Fibroblast of gingiva (primary cell): ENCODE measurements at places on chromosomes 12 and 14.
A peak's percentile ranks its signal among the peaks of the same experiment; 100 is the strongest.

GRCh38 chr14:91980157-91980556 is 32.7 kb upstream of the FBLN5 start:
- peak; percentile 74 for DNase-seq

DNA sequence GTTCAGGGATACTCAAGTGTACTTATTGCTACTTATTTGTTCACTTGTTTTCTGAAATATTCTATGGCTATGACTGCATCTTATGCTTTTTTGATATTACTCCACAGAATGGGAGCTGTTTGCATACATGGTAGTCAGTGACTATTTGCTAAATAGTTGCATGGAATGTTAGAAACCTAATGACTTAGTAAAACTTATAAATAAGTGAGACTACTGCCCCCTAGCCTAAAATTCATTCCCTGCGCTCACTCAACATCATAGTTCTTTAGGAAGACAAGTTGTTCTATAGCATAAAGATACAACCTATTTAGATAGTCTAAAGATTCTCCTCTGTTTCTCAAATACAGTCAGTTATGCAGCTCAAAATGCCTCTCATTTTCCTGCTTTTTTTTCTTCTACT is 305.5 kb downstream of the CEP128 start:
- peak; percentile 52 for DNase-seq

GRCh38 chr14:95432144-95433093 is 84.0 kb downstream of the SYNE3 start:
- no peak for DNase-seq

DNA sequence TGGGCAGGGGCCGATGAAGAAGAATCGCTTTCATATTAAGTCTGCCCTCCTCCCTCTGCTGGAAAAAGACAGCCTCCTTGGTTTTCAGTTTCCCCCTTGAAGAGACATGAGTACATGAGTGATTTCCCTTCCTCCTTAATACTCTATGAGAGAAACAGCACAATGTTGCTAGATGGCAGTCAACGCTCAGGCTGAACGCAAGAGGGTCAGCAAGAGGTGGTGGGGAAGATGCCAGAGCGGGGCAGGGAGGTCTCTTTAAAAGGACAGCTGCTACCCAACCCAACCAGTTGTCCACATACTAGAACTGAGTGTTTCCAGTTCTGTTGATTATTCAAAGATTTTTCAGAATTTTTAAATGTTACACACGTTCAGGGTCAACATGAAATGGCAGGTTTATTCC is 22.8 kb downstream of the CRACR2A start:
- DNase-seq, result no peak

DNA sequence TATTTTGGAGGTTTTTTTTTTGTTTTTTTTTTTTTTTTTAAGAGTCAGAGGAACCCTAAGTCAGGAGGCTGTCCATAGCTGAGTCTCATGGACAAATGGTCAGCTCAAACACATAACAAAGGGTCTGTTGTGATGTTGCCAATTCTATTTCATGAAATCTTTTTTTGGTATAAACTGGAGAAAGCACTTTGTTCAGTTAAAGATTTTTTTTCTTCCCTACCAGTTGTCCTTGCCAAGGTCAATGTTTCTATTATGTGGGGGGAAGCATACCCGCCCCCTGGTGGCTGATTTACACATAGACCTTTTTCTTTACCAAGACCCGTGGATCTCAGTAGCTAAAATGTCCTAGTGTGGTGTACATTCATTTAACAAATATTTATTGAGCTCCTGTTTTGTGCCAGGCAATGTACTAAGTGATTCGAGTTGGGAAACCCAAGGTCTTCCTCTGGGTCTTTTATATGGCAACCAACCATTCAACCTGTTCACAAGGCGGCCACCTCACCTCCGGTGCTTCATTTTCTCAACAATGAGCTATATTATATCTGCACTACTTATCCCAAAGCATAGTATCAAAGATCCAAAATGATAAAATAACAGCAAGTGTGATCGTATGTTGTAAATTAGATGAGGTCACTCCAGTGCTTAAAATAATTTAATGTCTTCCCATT is 214.5 kb downstream of the PAH start:
- peak; percentile 33 for DNase-seq

GRCh38 chr12:6090803-6091202 is 33.7 kb downstream of the VWF start:
- DNase-seq, result peak; percentile 66

DNA sequence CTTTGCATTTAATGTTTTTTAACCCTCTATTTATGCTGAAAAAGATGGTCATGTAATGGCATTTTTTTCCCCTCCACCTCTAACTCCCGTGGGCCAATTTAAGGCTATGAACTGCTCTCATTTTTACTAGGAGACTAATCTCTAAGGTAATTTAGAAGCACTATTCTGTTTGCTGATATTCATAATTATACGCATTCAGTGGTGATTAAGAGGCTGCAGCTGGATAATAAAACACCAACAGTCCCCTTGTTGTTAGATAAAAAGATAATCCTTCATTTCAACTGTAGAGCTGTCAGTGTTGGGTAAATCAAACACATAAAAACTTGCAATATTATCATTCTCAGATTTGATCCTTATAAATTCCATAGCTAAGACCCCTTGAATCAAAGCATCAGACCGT is 8.9 kb downstream of the MYO1H start:
- DNase-seq, result no peak

- peak; percentile 20 for DNase-seq
Observed at GRCh38 chr14:67815573-67816225, 691 bp downstream of the ZFYVE26 start.

GRCh38 chr14:74841230-74842207 is 34.4 kb downstream of the PROX2 start:
- no peak for DNase-seq

- no peak for DNase-seq
Observed at GRCh38 chr12:88408823-88409222, 171.4 kb downstream of the KITLG start.

GRCh38 chr14:57502586-57503254 is 9.1 kb upstream of the CCDC198 start:
- DNase-seq, result no peak

DNA sequence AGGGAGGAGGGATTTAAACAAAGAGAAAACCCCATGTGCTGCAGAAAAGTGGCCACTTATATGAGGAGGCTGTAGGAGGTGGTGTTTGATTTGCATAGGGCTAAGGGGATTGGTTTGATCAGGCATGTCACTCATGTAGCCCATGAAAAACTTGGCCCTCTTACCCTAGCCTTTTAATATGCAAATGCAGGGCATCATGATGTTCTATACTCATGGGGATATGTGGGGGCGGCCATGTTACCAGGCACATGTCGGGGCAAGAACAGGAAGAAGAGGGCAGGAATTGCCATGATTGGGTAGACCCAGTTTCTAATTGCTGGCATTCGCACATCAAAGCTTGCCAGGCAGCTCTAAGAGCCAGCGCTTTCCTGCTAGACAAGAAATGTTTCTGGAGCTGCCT is 28.8 kb downstream of the KLRK1 start:
- no peak for DNase-seq

- DNase-seq, result no peak
Observed at GRCh38 chr12:56601503-56601902, 28.6 kb downstream of the BAZ2A start.

GRCh38 chr14:73526036-73526984 is 10.6 kb upstream of the ACOT1 start:
- peak; percentile 26 for DNase-seq

- DNase-seq, result no peak
Observed at GRCh38 chr12:99267038-99267437, 380.5 kb upstream of the GARIN6 start.

GRCh38 chr14:64968167-64968566 is 4.0 kb downstream of the RAB15 start:
- DNase-seq, result no peak

GRCh38 chr14:59849411-59850130 is 21.0 kb downstream of the RTN1 start:
- DNase-seq, result no peak

- no peak for DNase-seq
Observed at GRCh38 chr14:102629011-102629444, 36.6 kb downstream of the RCOR1 start.

- DNase-seq, result no peak
Observed at GRCh38 chr12:115571027-115571426, 706.5 kb downstream of the MED13L start.

GRCh38 chr12:12880537-12880936 is 10.8 kb upstream of the GPRC5A start:
- no peak for DNase-seq

GRCh38 chr12:130762319-130762675 is 46.2 kb upstream of the RIMBP2 start:
- DNase-seq, result no peak

GRCh38 chr14:97380539-97380941 is 583.4 kb downstream of the VRK1 start:
- DNase-seq, result no peak

DNA sequence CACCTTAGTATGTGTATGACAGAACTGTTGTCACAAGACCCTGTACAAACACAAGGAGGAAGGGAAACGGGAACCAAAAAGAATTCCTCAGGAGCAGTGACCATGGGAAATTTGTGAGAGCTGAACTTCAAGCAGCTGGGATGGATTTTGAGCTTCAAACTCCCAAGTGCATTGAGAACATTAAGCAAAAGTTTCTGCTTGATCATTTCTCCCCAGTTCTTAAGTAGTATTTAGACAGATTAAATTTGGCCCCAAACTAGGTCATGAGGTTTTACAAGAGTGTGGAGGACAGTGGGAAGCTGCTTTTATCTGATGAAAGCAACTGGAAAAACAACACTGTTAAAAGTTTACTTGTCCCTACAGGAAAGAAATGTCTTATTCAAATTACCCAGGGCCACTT is 206.0 kb upstream of the DCN start:
- peak; percentile 19 for DNase-seq

GRCh38 chr12:125092108-125092871 is 27.1 kb downstream of the AACS start:
- DNase-seq, result no peak

DNA sequence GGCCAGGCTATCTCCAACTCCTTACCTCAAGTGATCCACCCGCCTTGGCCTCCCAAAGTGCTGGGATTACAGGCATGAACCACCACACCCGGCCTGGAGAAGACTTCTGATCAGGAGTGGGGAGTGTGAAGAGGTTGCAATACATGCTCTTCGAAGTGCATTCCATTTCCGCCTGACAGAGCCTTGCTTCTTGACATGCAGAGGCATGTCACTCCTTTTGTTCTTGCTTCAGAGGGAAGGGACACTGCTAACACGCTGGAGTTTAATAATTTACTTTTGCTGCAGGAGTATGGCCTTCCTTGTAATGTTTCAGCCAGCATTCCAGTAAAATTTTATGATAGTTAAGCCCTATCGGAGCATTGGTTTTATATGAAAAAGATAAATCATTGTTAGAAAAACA is 74.9 kb downstream of the SLC25A47 start:
- no peak for DNase-seq

DNA sequence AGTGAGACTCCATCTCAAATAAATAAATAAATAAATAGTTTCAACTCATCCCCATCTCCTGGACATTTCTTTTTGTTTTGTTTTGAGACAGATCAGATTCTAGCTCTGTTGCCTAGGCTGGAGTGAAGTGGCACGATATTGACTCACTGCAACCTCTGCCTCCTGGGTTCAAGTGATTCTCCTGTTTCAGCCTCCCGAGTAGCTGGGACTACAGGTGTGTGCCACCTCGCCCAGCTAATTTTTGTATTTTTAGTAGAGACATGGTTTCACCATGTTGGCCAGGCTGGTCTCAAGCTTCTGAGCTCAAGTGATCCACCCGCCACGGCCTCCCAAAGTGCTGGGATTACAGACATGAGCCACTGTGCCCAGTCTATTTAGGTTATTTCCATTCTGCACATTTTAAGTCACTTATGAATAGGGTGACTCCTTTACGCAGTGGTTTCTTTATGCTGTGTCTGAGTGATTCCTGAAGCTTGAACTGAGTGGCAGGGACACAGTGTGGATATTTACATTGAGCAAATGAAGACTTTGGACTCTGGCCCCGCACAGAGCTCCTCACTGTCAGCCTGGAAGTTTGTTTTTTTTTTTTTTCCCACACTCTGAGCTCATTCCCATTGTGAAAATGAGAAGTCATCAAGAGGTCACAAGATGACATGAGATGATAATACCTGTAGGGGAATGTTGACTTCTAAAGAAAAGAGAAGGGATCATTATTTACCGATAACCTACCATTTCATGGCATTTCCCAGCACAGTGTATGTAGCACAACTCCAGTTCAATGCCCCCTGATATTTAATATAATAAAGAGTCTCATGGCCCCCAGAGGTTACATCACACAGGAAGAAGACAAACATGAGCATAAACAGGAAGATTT is 72.6 kb downstream of the TBX3 start:
- DNase-seq, result no peak

DNA sequence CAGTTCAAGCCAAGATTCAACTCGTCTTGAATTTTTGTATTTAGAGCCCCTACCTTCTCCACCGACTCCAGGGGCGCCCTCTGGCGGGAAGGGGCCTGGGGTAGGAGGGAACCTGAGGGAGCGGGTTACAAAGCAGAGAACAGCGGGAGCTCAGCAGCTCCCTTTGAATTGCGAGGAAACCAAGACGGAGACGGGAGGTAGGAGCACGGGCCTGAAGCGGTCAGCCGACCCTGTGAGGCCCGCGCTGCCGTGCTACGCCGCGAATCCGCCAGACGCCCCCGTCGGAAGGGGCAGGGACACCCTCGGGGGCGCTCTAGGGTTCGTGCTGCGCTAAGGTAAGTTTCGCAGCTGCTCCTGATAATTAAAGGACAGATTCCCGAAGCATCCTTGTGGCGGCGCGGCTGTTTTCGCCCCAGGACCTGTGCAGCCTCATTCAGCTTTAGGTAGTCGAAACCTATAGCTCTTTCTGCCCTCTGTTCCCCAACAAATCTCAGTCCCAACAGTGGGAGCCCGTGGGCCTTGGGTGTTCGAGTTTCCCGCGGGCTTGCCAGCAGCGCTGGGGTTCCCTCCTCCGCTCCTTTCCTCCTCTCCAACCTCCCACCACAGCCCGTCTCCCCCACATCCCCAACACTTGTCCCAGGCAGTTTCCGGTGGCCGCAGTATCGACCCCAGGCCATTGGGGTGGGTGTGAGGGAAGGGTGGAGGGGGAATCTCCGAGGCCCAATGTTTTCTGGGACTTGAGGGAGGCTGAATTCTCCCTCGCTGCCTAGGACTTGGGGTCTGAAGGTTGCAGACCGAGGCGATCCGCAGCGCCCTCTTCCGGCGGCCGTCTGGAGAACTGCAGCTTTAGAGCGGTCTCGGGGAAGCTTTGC is 5.1 kb upstream of the NKX2-1 start:
- no peak for DNase-seq

DNA sequence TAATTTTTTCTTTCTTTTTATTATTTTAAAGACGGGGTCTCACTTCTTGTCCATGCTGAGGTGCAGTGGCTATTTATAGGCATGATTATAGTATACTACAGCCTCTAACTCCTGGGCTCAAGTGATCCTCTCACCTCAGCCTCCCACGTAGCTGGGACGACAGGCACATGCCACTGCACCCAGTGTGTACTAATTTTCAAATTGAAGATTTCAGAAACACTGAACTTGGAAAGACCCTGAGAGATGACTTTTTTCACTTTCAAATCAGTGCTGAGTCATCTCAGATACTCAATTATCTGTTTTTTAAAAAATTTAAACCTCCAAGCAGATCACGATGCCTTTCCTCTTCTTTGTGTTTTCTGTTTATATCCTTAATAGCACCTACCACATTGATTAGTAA is 53.7 kb upstream of the COCH start:
- DNase-seq, result no peak
